ENCODE measurements at places on chromosomes 5 and 9.
A peak's percentile ranks its signal among the peaks of the same experiment; 100 is the strongest.

DNA sequence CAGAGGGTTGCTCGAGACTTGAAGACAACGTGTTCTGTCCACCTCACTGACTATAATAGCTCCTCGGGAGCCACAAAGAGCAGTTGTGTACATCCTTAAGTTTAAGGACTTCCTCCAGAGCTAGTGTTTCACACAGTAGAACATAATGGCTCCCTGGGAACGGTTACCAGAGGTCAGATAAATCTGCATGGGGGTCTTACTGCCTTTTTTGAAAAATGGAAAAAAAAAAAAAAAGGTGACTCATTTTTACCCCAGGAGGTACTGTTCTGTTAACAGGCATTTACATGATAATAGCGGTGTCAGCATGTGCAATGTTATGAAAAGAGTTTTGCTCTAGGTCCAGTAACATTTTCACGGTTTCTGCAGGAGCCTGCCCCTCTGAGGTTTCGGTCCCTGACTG lies 498.9 kb upstream of the WWC1 start:
- DNase-seq, result no peak

DNA sequence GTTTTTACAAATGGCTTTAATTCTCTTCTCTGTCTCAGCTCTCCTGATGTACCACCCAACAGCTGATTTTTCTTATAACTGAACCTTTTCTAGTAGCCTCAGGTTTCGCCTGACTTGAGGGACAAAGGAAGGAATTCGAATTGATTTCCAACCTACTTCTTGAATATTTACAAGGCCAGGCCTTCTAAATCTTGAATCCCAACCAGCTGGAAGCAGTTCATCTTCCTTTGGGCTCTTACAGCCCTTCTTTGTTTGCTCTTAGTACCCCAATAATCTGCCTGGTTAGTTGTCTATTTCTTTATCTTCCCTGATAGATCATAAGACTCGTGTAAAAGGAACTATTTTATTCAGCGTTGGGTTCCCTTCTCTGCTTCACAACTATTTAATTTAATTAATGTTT lies 95.9 kb downstream of the NLN start:
- DNase-seq, result no peak

DNA sequence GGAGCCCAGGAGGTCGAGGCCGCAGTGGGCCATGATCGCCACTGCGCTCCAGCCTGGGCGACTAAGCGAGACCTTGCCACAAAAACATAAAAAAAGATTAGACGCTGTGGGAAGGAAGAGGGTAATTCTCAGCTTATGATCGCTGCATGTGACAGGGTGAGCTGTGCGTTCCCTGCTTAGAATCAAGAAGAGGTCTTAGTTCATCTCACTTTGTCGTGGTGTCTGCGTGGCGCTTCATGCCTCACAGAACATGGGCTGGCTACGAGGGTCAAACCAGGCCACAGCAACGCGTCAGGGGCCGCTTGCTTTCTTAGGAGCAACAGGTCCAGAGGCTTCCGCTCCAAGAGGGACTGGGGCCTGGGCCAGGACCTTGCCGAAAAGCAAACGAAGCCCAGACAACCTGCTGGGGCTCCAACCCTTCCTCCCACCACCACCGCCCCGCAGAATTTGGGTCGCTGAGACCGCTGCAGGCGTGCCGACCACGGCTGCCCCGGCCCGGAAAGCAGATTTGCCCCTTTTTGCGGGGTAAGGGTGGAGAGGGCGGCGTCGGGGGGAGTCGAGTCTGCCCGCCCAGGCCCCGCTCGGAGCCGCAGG lies 10.0 kb upstream of the GRIN1 start:
- DNase-seq, result no peak

DNA sequence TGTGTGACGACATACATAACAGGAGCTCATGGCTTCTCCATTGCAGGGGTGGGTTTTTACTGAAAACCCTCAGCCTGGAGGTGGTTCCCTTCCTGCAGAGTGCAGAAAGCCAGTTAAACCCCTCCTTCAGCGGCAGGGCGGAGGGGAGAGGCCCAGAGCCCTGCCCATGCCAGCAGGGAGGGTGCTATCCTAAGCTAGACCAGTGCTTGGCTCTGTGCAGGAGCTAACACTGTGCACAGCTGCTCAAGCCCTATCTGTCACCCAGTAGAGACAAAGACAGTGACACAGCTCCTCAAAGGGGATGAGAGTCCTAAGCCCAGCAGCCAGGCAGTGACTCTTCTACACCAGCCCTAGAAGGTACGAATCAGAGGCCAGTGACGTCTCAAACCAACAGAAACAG lies 70.0 kb upstream of the ZSWIM6 start:
- DNase-seq, result no peak

DNA sequence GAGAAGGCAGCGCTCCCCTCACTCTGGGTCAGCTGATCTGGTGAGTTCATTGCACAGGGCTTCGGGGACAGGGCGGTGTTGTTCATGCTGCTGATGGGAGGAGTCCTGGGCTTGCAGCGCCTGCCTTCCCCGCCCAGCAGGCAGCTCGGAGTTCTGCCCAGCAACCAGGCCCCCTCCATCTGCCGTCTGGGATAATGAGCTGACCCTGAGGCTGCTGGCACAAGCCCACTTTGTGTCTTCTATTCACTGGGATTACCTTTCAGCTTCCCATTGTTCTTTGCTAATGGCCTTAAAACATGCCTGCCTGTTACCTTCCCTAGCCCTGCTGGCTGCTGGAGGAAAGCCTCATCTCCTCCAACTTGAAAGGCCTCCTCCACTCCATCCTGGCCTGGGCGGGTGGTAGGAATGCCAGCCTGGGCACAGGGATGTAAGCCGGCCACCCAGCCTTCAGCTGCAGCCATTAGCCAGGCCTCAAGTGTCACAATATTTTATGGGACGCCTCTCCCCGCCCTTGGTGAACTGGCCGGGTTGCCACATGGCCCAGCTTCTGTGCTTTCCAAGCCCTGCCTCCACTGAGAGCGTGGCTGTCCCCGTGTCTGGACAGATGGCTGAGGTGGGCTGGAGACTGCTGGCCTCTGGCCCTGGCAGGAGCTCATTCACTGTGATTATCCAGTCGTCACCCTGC lies 70.4 kb downstream of the GADD45G start:
- DNase-seq, result no peak

DNA sequence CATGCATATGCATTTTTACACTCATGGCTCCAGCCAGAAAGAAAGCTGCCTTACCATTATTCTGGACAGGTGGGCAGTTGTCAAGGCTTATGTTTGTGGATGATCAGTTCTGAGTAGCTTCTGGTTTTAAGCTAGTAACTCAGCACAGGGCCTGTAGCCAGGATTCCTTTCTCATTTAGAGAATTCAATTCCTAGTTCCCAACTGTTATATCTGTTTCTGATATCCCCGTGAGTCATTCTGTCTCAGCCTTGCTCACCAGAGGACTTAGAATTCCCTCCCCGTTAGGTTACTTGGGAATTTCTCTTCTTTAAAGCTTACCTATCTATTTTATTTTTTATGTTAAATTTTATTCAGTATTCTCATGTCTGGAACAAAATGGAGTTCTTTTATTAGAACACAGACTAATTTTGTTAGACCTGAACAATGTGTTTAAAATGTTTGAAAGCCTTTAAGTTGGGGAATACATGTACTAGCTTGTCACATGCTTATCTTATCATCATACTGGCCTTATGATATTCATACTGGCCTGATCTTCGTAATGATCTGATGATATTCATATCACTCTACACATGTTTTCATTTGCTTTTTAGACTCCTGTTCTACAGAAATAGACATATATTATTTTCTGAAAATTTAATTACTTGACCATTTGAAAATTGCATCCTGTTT lies 47.1 kb downstream of the CAST start:
- no peak for DNase-seq

DNA sequence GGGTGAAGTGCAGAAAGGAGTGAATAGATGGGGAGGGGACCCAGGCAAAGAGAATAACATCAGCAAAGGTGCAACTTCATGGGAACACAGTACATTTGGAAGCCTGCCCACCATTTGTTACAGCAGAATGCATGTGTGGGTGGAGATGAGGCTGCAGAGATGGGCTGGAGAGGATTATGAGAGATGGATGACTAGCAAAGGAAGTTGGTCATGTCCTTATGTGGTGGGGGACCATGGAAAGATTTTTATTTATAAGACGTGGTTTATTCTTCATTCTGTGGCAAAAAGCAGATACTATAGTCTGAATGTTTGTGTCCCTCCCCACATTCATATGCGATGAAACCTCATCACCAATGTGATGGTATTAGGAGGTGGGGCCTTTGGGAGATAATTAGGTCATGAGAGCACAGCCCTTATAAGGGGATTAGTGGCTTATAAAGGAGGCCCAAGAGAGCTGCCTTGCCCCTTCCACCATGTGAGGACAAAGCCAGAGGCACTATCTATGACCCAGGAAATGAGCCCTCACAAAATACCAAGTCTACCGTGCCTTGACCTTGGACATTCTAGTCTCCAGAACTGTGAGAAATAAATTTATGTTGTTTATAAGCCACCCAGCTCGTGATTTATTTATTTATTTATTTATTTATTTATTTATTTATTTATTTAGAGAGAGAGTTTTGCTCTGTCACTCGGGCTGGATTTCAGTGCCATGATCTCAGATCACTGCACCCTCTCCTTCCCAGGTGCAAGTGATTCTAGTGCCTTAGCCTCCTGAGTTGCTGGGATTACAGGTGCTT lies 483.7 kb downstream of the RAB3C start:
- no peak for DNase-seq

DNA sequence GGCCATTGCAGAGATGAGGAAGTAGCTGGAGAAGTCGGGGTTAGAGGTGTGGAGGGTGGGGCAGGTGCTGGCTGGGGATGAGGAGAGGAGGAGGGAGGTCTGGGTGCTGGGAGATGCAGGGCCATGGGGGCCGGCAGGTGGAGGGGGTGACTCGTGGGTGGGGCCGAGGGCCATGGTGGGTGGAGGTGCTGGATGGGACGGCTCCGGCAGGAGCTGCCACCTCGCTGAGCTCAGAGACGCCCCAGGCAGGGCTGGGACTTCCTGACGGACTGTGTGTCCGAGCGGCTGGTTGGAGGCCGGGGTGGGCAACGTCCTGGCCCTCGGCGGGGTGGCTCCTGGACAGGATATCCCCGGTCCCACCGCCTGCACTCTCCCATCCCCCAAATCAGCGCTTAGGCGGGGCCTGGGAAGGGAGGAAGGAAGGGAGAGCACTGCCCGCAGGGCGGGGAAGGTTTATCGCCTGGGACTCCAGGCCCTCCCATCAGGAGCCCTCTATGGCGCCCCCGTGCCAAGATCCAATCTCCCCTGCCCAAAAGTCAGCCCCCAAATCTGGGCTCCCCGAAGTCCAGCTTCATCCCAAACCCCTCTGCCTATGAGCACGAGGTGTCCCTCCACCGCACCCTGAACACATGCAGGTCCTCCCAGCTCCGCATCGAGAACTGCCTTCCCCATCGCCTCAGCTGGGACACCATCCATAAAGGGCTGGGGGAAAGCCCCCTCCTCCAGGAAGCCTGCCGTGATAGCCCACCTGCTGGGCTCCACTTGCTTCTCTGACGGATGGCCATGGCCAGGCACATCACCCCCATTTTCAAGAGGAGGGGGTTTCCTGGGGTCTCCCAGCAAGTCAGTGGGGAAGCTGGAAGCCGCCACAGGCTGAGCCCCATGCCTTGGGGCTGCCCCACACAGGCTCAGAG lies 58.3 kb upstream of the NOTCH1 start:
- no peak for DNase-seq

- peak; percentile 28 for DNase-seq
Observed at GRCh38 chr5:35003018-35003957, 44.5 kb downstream of the AGXT2 start.

- DNase-seq, result no peak
Observed at GRCh38 chr5:172891716-172892421, 57.8 kb downstream of the ERGIC1 start.

All from effector CD4-positive, alpha-beta T cell (primary cell).